ENCODE measurements at places on chromosomes 2 and 18.
A peak's percentile ranks its signal among the peaks of the same experiment; 100 is the strongest.

DNA sequence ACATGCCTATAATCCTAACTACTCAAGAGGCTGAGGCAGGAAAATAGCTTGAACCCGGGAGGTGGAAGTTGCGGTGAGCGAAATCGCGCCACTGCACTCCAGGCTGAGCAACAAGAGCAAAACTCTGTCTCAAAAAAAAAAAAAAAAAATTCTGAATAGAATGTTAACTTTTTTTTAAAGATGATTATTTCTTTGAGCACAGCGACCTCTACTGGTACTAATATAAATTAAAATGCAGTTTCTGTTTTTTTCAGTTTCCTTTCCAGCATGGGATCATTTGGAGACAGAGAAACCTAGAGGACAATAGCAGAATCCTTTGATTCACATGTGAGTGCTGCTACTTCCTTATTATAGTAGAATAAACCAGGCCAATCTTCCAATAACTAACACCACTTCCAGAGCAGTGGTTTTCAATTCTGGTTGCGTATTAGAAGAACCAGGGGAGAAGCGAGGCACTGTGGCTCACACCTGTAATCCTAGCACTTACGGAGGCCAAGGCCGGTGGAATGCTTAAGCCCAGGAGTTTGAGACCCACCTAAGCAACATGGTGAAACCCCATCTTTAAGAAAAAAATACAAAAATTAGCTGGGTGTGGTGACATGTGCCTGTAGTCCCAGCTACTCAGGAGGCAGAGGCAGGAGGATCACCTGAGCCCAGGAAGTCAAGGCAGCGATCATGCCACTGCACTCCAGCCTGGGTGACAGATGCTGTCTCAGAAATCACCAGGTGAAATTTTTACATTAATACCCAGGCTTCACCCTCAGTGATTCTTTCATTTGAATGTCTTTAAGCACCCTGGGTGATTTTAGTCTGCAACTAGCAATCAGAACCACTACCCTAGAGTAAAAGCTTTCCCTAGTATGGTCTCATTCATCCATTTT, 10.1 kb downstream of the SRSF7 start:
- DNase-seq: peak; percentile 78

DNA sequence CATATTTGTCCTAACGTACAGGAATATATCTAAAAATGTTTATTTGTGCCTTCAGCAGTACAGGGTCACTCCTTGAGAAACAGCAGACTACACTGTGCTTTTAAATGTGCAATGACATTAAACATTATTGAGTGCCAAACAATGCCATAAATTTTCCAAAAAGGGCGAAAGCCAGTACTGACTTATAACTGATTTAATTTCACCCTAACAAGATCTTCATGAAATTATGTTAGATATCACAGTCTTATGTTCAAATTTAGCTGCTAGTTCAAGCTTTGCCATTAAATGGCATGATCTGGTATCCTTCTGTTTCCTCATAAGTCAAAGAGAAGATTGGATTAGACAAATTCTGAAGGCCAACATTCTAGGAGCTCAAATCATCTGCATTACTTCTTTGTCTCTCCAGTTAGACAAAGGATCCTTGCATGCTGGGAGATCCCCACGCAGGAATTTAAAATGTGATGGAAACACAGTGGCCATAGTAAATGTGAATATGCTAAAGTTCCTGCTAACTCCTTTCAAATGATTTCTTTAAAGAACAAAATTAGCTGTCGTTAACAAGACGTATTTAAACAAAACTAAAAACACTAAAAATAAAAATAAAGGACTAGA, 129.3 kb upstream of the STON1 start:
- DNase-seq: no peak

DNA sequence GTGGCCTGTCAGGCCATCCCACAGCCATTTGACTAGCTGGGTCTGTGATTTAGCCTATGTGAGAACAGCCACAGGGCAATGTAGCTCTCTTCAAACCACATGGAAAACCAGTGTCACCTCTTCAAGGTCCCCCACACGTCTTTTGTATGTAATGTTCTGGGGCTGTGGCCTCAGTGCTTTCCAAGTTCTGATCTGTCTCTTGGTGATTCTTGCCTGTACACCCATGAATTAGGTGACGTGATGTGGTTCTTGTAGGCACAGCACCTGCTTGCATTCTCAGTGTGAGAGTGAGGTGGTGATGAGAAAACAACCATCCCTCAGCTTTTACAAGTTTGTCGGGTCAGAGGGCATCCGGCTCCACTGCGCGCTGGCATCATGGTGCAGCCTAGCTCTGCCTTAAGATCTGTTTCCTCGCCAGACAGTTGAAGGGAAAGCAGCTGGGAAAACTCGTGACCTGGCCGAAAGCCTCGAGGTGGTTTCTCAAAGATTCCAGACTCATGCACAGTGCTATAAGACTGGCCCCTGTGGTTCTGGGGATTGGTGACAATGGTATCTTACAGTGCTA, 125.8 kb downstream of the TANC1 start:
- DNase-seq: peak; percentile 95

DNA sequence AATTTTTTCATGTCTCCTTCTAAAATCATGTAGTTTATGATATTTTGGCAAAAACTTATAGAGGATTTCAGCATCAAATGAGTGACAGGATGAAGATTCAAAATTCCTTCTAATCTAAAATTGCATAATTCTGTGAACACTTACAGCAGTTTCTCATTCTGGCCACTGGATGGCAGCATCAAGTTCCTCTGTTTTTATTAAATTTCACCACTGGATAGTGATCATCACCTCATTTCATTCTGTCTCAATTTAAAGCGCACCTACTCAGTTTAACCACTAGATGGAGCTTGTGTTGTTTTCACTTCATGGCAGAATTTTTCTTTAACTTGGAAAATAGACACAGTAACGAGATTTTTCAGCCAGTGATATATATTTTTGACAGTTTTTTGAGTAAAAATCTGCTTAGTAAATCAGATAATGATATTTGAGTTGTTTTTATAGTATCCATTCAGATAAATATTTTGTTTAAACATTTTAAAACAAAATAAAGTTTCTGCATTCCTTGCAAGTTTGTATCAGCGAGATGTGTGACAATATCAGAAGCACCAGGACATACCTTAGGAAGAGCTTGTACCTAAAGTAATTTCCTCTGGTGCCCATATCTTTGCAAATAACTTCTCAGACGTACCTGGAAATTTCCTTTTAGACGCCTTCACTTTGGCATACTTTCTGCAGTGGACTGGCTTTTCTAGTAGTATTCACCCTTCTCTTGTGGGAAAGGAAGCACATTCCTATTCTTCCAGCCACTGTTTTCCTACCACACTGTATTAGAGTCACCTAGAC, 94.7 kb upstream of the ARHGAP15 start:
- DNase-seq: peak; percentile 91

DNA sequence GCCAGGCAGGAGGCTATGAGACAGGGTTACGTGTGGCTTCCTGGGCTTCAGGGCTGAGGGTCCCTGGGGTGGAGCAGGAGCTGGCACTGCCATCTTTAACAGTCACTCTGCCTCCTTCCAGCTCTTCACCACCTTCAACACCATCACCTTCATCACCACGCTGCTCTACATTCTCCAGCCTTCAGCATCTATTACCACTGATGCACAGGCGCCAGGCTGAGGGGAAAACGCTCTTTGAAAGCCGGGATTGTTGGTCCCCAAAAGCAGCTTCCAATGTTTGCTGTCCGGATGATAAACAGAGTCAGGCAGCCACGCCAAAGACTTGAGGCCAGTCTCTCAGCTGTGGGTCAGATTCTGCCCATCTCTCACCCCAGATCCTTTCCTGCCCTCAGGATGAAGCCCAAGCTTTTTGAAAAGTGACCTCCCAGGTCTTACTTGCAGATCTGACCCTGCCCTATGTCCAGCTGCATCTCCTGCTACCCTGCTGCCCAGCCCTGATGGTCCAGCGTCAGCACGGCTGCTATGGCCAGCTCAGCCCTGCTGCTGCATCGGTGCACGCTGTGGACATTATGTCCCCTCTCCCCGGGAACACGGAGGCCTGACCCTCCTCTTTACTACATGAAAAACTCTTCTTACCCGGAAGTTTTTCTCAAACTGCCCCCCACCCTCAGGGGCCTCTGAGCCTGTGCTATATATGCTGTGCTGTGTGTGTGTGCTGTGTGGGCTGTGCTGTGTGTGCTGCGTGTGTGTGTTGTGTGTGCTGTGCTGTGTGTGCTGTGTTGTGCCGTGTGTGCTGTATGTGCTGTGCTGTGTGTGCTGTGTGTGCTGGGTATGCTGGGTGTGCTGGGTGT, 31.2 kb upstream of the MAL start:
- no peak for DNase-seq

GRCh38 chr18:10304853-10305252, 149.6 kb upstream of the APCDD1 start:
- DNase-seq: no peak

- DNase-seq: no peak
These were observed 61.8 kb downstream of the RTP5 start for GRCh38 chr2:241931084-241931975.

- DNase-seq: no peak
These were observed 44.0 kb downstream of the DNMT3A start for GRCh38 chr2:25297738-25298137.
